MG63 (cell line): ENCODE measurements at places on chromosomes 13 and 19. TPM values are rescaled to one million over a fixed set of nuclear protein-coding genes. Genes with fewer than 3 reads are reported as not detected.

The IGFL1 gene
- not detected in 2 replicates for total RNA-seq

- DNase-seq, result no peak
Observed at GRCh38 chr13:37995092-37995491, 125.5 kb upstream of the TRPC4 start.

The ELANE gene
- not detected in 2 replicates for total RNA-seq

The TYROBP gene
- total RNA-seq, result not detected in 2 replicates

DNA sequence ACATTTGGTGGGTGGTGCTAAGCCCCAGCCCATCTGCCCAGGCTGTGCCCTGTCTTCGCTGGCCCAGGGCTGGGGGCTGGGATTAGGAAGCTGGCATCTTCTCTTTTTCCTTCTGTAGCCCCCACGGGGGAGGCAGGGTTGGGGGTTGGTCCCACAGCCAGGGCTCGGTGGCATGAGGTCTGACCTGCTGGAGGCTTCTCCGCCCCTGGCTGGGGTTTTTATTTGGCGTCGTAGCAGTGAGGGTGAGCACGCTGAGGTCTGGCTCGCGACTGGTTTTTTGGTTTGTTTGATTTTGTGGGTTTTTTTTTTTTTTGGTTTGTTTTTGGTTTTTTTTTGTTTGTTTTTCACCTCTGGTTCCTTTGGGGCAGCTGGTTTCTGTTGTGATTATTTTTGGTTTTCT lies 14.7 kb downstream of the ZNF574 start:
- DNase-seq, result no peak

DNA sequence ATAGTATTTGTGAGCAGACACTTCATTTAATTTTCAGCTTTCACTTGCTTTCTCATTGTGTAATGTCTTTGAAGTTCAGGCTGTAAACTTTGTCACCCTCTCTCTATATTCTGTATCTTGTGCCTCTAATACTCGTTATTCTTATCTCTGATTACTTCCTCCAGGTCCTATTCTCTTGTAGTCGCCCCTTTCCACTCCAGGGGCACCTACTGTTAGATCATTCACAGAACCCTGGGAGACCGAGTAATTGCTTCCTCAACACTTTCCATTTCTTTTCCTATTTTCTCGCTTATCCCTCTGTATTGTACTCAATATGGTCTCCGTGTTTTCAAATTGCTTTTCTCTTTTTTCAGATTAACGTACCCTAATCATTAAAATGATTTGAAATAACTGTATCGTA lies 93.9 kb upstream of the TDRD3 start:
- DNase-seq, result no peak

The PTPRS gene
- total RNA-seq, result 24.1 and 30.6 TPM in 2 replicates

The CGB1 gene
- not detected in 2 replicates for total RNA-seq

GRCh38 chr13:33057019-33057780 lies 41.0 kb downstream of the KL start:
- no peak for DNase-seq

DNA sequence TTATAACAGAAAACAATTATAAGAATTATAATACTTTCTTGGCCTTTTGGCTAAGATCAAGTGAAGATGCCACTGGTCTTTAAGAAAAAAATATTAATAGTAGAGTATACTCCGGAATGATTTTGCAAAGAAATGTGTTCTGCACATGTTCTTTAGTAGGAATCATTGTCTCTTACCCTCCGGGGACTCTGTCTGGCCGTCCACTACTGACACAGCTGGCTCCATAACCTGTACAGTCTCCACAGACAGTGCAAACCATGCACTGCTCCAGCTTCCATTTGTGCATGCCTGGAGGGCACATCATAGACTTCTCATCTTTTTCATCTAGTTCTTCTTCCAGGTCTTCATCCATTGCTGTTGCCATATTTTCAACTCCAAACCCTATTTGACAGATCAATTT lies 75.9 kb downstream of the MYCBP2 start:
- DNase-seq, result no peak

DNA sequence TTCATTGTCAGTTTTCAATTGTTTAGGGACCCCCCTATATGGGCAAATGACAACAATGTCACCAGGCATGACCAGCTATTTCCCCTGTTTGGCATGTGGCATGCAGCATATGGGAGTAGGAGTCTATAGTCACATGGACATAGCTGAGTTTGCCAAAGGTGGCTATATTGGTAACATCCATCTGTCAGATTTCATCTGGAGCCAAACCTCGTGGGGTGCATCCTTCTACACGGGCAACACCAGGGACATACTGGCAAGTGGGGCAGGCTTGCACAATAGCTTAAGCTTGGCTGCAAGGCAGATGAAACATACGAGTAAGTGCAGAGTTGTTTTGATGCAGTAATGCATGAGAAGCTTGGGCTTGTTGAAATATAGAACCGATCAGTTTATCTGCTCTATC lies 24.5 kb upstream of the ZNF816 start:
- DNase-seq, result no peak

DNA sequence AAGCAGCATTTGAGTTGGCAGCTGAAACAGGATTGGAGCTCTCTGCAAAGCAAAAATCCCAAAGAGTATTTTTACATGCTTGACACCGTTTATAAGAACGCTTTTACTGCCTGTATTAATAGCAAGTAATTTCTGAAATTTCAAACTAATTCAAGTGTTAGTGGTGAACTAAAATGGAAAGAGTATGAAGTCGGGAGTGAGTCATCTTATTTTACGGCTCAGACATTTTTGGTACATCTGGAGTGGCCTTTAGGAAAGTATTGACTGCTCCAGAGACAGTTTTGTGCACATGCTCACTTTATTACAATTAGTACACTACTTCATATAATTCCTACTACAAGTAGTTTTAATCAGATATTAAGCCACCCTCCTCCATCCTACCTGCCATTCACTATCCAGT lies 167.4 kb downstream of the SLITRK6 start:
- DNase-seq, result no peak

GRCh38 chr19:17766543-17767131 lies 15.4 kb downstream of the FCHO1 start:
- DNase-seq, result peak; percentile 83

DNA sequence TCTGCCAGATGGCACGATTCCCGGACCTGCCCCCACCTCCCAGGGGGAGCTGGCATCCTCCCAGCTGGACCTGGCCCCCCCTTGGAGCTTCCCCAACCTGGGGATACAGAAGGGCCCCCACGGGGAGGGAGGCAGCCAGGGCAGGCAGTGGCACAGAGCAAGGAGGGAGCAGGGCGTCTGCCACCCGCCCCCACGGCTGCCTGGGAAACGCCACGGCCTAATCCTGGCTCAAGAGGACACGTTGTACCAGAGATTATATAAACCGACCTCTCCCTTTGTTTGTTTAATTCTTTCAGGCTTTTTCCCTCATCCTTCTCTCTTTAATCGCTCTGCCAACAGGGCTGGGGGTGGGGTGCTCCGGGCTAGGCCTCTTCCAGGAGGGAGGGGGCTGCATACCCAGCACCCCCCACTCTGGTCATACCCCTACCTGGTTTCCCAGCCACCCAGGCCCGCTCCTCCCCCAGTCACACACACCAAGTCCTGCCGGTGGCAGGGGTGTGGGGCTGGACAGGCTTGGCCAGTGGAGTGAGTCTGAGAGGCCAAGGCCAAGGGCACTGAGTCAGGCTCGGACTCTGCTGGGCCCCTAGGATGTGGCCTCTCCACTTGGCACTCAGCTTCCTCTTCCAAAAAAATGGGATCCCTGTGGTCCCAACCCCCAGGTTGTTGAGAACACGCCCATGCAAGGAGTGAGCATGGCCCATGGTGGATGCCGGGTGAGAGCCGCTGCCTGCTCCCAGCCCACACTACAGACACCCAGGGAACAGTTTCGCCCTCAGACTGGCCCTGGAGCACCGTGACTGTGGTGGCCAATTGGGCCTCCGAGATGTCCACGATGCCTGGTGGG lies 29.5 kb upstream of the NFIC start:
- peak; percentile 94 for DNase-seq

- DNase-seq, result peak; percentile 41
Observed at GRCh38 chr19:32976223-32976805, 4.3 kb downstream of the FAAP24 start.

The LGALS14 gene
- not detected in 2 replicates for total RNA-seq

The ZNF98 gene
- not detected in 2 replicates for total RNA-seq

DNA sequence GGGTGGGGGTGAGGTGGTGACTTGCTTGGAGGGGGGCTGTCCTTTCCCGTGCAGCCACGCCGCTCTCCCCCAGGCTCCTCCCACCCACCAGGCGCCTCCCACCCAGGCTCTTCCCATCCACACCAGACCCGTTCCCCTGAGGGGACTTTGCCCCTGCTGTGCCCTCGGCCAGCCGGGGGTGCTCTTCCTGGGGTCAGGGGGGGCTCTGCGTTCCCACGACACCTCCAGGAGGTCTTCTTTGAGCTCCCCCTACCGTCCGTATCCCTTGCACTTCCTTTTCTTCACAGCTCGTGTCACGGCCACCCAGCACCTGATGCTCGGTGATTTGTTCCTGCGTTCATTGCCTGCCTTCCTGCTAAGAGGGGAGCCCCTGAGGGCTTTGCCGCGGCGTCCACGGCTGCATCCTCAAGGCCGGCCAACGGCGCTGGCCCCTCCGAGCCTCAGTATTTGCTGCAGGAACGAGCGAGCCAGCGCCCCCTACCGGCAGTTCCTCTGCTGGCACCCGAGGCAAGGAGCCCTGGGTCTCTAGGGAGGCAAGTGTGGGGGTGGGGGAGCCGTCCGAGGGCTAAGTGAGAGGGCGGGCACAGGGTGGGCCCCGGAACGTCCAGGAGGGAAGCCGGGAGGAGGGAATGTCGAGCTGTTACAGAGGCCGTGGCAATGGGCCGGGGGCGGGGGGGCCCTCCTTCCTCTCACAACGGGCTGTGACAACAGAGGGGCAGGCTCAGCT lies 11.8 kb downstream of the LRRC4B start:
- DNase-seq, result peak; percentile 82

DNA sequence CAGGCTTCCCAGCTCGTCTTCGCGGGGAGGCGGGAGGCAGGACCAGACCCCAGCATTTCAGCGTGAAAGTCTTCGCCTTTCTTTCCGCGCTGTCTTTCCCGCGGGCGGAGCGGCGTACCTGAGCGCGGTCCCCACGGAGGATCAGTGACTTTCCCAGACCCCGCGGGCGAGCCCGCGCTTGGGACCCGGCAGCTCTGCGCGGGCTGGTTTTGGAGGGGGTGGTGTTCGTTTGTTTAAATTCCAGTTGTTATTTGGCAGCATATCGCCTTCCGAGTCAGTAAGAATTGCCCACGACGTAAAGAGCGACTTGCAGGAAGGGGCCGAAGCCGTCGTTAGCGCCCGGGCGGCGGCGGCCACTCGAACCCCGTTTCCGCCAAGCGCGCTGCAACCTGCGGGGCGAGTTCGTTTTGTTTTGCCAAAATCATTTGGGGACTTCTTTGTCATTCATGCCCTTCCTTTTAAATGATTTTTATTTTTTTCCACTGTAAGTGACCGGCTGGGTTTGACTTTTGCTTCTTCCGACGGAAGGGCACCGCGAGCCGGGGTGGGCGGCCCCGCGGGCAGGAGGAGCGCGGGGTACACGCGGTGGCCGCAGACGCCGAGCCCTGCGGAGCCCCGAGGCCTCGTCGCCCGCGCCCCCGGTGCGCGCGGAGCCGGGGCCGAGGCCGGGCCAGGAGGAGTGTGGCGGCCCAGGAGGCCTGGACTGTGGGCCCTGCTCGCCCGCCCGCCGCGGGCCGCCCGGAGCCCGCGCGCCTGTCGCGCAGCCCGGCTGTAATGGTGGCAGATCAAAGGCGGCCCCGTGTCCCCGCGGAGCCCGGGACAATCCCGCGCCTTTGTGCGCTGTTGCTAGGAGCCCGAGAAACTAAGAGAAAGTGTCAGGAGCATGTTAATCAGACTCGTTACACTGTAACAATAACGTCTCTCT lies 75.9 kb downstream of the ZIC5 start:
- no peak for DNase-seq

- no peak for DNase-seq
Observed at GRCh38 chr13:74622284-74622683, 488.1 kb upstream of the KLF12 start.

- peak; percentile 39 for DNase-seq
Observed at GRCh38 chr19:17325881-17326594, 8.6 kb downstream of the ANO8 start.

- no peak for DNase-seq
Observed at GRCh38 chr13:51894239-51894638, 32.5 kb downstream of the CCDC70 start.

The ADM5 gene
- 0.33 and 1.4 TPM in 2 replicates for total RNA-seq

- no peak for DNase-seq
Observed at GRCh38 chr19:49643466-49643865, 1.5 kb downstream of the SCAF1 start.

DNA sequence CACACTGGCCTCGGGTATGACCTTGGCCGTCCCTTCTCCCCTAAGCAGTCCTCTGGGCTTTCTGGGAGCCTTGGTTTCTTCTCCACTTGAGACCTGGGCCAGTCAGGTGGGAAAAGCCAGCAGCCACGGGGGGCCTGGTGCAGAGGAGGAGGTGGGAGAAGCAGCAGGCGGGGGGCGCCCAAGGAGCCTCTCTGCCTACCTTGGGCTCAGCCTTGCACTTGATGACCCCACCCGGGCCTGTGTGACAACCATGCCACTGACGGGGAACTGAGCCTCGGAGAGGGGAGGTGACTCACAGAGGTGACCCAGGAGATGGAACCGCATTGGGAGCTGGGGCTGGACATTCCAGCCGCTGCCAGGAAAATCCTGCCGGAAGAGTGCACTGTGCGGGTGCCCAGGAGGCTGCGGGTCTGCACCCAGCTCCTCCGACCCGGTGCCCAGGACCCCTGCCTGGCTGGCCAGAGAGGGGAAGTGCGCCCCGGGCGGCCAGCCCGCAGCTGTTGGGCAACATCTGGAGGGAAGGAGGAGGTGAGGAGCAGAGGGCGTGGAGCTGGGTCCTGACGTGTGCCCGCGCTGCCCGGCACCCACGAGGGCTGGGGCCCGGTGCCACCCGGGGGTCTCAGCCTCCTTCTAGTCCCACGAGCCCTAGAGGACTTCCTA lies 23.4 kb upstream of the SLC7A10 start:
- DNase-seq, result peak; percentile 40

The ACP7 gene
- not detected in 2 replicates for total RNA-seq

The TEX101 gene
- not detected in 2 replicates for total RNA-seq

GRCh38 chr19:34224996-34225658 lies 29.2 kb upstream of the GARRE1 start:
- DNase-seq, result no peak

DNA sequence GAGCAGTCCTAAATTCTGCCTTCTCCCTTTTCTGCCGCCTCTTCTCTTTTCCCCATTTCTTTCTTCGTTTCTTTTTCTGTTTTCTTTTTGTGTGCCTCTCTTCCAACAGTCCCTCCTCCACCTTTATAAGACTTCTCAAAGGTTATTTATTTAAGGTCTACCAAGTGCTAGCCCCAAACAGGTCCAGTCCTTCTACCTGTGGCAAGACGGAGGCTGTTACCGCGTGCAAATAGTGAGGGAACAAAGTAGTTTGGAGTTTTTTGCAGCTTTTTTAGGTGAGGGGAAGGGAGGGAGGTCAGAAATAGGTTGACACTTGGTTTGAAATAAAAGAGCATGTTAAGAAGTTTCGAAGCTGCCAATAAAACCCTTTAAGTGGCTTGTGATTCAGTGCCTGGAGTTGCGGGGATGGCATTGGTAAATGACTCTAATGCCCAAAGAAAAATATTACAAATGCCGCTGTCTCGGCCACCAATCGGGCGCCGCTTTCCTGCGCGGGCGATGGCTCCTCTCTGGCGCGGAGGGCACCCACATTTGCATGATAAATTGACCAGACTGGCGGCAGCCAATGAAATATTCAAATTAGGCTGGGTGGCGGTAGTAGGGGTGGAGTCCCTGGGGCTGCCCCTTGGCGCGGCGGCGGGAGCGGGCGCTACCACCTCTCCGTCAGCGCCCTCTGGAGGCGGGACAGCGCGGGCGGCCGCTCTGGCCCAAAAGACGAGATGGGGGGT lies 7.5 kb upstream of the TSHZ3 start:
- DNase-seq, result peak; percentile 62
